ENCODE measurements at places on chromosomes 7 and 10.

DNA sequence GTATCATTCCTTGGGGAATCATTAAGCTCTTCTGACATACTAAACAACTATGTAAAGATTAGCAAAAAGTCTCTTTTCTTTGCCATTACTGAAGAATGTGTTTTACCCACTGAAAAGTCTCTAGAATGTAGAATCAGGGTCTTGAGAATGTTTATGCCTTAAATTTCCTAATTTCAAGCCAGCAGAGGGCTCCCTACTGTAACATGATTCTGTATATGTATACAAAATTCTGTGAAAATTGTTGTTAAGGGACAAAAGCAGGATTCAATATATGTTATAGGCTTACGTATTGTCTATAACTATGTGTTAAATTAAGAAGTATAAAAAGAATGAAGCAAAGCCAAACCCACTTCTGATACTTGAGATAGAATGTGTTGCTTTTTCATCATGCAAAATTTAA is 296.9 kb upstream of the DGKB start:
- DNase-seq: no peak

DNA sequence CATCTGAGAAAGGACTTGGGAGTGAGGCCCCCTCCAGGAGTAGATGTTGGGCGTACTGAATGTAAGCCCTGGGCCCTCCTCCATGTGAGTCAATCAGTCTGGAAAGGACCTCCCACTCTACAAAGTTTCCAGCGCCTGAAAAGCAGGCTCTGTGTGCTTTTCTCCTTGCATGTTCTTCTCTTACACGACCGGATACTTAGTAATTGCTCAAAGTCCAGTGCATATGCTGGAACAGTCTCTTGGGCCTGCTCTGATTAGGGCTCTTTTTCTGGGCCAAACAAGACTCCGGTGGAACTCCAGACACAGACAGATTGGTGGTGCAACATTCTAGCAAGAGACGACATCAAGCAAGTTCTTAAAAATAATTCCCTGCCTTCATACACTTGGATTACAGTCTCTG is 38.3 kb upstream of the RAPGEF5 start:
- DNase-seq: no peak

GRCh38 chr10:43395571-43396060 is 13.4 kb downstream of the HNRNPF start:
- no peak for DNase-seq

GRCh38 chr7:130393841-130394411 is 13.6 kb downstream of the CPA1 start:
- no peak for DNase-seq

DNA sequence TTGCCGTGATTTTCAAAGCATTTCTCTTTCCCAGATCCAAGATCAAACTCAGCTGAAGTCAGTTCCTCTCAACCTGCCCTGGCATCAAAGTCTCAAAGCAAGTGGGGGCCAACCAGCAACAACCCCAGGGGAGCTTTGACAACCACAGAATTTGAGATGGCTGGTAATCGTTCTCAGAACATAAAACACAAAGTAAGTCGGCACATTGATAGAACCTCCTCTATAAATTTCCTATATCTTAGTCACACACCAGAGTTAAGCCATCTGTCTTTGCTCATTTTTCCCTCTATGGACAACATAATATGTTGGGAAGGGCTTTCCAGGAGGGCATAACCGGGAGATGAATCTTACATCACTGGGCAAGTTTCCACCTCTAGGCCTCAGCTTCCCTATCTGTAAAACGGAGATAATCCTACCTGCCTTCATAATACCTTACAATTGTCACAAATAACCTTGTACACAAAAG is 1.2 kb upstream of the DNAJC9 start:
- no peak for DNase-seq

DNA sequence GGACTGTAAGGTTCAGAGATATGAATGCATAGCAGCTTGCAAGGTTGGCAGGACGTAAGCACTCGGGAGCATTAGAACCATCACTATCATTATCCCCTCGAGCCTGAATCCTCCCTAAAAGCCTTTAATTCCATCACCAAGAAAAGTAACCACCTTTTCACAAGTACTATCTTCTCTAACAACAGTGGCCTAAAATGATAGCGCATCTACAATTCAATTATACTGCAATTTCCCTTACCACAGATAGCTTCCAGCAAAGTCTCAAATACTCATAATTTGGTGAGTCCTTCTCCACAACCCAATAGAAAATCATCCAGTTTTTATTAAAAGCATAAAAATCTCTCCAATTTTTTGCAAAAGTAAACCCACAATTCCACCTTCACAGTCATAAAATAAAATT is 42.0 kb downstream of the COL1A2 start:
- no peak for DNase-seq

GRCh38 chr7:21771906-21772610 is 173.6 kb downstream of the CDCA7L start:
- DNase-seq: no peak

- peak; percentile 15 for DNase-seq
Measured at GRCh38 chr10:4984971-4985594, 18.6 kb downstream of the AKR1C2 start.

- no peak for DNase-seq
Measured at GRCh38 chr10:1465418-1465911, 271.9 kb downstream of the ADARB2 start.

- no peak for DNase-seq
Measured at GRCh38 chr10:95268438-95268837, 22.4 kb downstream of the PDLIM1 start.

DNA sequence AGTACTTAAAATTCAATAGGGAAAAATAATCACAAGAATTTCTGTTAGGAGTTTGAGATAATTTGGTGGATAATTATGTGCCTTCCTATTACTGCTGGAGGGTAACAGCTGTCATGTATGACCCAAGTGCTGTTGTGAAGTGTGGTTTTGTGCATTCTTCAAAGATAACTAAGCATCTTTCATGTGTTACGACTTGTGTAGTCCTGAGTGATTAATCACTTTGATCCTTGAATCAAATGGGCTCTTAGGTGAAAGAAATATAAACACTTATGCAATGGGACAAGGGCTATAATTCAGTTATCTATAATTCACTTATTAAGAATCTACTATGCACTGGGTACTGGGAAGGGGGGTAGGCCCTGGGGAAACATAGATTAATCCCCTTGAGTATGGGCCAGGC is 89.0 kb downstream of the CH25H start:
- DNase-seq: peak; percentile 68

Data from AG08395 (cell line).